Effector memory CD4-positive, alpha-beta T cell (primary cell): ENCODE measurements at places on chromosomes 5 and 9.

GRCh38 chr9:22237497-22238363 lies 208.9 kb upstream of the DMRTA1 start:
- DNase-seq, result no peak

- DNase-seq, result no peak
Measured at GRCh38 chr9:108196332-108197007, 659.3 kb downstream of the ACTL7B start.

- DNase-seq, result no peak
Measured at GRCh38 chr5:93607367-93608258, 24.6 kb downstream of the NR2F1 start.

DNA sequence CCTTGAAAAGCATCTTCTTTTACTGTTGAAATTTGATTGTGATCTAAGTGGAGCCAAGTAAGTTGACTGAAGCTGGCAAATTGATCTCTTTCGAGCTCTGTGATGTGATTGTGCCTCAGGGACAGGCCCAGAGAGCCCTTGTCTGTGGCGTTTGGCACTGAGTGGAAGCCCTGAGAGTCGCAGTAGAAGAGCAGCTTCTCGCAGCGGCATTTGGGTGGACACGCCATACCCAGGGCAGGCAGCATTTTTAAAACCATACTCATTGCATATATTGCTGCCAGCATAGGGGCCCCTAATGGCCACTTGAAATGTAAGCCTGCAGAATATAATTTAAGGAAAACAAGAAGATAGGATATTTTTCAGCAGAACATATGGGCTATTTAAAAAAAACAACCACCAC lies 894 bp downstream of the LRRTM2 start:
- no peak for DNase-seq

DNA sequence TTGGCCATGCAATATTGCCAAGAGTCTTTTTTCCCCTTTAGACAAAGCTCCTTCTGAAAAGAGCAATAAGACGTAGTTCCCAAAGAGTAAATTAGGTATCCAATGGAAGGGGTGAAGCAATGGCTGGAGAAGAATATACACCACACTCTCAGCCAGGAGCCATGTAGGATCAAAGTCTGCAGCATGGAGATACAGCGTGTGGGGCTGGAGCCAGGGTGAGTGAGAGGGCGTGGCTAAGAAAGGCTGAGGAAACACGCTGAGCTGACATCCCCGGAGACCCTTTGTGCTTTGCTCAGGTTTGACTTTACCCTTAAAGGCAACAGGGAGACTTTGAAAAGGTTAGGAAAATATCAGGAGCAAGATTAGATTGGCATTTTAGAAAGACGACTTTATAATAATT lies 87.1 kb upstream of the ELL2 start:
- DNase-seq, result no peak

DNA sequence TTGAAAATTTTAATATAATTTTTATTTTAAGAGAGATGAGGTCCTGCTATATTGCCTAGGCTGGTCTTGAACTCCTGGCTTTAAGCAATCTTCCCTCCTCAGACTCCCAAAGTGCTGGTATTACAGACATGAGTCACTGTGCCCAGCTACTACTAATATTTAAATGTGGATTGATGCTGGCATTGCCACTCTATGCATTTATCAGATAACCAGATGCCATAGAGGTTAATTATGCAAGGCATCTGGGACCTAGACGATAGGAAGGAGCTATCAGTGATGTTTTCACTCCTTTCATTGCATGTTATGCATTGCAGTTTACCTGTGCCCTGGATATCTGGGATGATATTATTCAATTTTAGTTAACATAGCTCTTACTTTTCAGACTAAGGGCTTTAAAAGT lies 127.0 kb downstream of the RPS23 start:
- DNase-seq, result no peak

GRCh38 chr9:36690412-36691168 lies 117.9 kb downstream of the MELK start:
- no peak for DNase-seq
